ENCODE measurements at places on chromosomes 3 and 15.
A peak's percentile ranks its signal among the peaks of the same experiment; 100 is the strongest.

GRCh38 chr15:72312605-72313447 is 7.1 kb downstream of the CELF6 start:
- no peak for DNase-seq

GRCh38 chr15:58336161-58336560 is 95.6 kb upstream of the LIPC start:
- DNase-seq = no peak

DNA sequence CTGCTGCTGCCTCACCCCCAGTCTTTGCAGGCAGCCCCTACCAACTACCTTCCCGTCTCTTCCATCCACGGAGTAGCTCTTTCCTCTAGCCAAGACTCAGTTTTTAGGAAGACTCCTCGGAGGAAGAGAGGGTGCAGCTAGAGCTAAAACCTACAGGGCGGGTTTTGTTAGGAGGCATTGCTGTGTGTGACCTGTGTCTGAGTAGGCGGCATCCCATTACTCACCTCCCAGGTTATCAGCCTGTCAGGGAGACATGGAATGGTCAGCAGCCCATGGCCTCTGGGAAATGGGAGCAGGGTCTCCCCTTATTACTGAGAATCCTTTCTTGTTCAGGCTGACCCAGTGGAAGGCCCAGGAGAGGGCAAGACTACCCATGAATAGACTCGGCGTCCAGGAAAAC is 43.8 kb upstream of the FGD5 start:
- no peak for DNase-seq

DNA sequence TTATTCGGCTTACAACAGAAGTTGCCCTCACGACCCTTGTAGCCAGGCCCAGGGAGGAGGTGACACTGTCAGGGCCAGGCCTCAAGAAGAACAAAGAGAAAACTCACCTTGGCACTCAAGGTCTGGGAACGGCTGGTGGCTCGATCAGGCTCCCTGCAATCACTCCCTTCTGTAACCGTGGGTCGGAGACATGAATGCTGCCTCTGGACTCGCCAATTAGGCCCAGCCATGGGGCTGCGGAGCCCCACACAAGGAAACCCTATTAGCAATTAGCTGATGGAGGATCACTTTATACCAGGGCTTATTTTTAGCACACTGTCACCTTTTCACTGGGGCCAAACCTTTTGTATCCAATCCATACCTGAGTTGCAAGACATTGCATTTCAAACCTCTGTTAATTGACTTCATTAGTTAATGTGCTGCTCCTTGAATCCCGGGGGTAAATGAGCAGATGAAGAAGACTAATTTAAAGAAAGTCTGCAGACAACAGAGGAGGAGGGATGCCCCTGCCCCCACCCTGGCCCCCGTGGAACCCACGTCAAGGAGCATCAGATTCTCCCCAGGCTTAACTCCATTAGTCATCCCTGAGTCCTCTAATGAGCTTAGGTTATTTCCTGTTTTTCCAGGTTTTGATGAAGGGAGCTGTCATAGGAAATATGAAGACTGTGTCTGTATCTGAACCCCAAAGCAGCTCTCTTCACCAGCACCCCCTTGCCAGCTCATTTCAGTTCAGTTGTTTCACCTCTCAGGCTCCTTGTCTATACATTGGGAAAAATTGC is 255.3 kb downstream of the RORA start:
- no peak for DNase-seq

DNA sequence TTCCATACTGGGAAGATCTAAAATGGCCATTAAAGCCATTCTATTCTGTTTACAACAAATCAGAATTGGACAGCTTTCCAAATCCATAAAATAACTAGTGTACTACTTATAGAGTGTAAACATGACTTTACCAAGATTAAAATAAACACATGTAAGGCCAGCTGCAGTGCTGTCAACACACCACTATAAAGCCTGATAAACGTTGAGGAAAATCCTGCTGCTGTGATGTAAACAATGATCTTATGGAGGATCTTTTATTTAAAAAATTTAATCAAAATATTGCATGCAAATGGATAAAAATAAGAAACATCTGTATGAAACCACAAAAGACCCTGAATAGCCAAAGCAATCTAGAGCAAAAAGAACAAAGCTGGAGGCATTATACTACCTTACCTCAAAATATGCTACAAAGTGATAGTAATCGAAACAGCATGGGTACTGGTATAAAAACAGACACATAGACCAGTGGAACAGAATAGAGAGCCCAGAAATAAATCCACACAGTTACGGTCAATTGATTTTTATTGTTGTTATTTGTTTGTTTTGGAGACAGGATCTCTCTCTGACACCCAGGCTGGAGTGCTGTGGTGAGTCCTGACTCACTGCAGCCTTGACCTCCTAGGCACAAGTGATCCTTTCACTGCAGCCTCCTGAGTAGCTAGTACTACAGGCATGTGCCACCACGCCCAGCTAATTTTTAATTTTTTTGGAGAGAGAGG is 428.8 kb upstream of the C2CD4B start:
- DNase-seq = no peak

DNA sequence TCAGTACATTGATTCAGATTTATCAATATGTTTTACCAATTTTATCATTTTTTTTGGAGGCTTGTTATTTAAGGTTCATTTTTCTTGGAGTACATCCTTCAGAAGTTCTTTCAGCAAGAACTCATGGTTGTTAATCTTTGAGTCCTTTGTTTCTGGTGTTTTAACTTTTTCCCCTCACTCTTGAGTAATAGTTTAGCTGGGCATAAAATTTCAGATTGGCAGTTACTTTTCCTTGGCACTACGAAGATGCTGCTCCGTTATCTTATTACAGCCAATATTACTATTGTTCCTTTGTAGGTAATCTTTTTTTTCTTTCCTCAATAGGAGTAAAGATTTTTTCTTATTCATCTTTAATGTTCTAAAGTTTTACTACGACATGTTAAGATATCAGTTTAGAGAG is 9.8 kb downstream of the LRRC58 start:
- DNase-seq = no peak

DNA sequence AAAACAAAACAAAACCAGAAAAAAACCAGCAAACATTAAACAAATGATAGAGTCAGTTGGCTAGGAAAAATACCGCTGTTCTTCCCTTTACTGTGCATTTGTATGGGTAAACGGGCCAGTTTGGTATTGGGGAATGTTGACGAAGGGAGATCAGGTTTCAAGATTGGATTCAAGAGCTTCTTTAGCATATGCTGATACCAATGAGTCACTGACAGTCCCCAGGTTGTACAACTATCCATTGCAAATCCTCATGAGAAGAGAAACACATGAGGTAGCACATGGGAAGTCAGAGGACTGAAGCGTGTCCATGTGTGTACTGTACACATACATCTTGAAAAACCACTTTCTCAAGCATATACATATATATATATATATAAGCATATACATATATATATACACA is 25.6 kb downstream of the TIGIT start:
- DNase-seq = no peak

- no peak for DNase-seq
Observed at GRCh38 chr3:191383124-191383523, 52.8 kb upstream of the UTS2B start.

DNA sequence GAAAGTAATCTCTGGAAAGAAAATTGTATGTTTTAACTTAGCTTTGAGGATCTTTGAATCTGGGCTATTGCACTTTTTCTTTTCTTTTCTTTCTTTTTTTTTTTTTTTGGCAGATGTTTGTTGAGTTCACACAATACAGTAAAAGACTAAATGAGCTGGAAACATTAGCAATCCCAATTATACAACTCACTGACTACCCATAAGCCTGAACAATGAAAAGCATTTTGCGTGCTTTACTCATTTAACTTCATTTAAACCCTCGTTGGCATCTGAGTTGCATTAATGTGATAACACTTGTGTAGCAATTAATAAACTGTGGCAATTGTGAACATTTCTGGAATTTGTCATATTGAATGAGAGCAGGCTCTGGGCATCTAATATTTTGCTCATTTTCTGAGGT is 269.4 kb upstream of the RBMS3 start:
- no peak for DNase-seq

DNA sequence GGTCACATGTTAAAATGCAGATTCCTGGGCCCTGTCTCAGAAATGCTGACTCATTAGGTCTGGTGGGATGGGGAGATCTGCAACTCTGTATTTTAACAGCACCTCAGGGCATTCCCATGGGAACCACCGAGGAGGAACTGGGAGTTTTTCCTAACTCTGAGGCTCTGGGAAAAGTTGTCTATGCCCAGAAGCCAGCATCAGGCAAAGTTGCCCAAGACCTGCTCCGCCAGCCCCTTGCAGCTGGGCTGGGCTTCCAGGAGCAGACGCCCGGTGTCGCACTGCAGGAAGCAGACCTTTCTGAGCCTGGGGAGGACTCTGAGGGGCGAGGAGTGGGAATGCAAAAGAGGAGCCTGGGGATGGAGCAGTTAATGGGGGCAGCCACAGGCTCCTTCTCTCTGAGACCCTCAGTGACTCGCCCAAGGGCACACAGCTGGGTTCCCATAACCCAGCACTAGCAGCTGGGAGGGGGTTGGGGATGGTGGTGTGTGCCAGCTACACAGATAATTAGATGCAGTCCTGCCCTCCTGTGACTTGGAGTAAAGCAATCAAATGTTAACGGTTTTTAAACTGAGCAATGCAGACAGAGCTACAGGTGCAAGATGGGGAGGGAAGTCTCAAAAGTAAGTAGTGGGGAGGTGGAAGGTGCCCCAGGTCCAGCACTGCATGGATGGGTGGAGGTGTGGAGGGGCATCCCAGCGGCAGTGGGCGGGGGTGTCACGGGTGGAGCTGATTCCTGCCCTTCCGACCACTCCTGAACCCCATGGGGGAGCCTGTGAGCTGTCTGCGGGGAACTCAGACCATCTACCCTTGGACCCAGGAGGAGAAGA is 100.4 kb downstream of the LSM3 start:
- DNase-seq = no peak

DNA sequence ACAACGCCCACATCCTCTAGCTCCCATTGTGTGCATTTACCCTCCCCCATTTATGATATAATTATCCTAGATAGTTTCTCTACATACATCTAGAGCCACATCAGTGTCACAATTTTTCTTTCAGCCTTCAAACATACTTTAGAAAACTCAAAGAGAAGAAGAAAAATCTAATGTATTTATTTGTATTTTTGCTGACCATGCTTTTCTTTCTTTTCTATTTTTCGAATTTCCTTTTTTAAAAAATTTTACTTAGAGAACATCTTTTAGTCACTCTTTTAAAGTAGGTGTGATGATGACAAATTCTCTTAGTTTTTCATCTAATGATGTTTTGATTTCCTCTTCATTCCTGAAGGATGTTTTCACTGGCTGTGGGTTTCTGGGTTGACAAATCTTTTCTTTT is 117.0 kb upstream of the CHL1 start:
- no peak for DNase-seq

- DNase-seq = no peak
Observed at GRCh38 chr3:8853081-8853480, 83.7 kb upstream of the OXTR start.

DNA sequence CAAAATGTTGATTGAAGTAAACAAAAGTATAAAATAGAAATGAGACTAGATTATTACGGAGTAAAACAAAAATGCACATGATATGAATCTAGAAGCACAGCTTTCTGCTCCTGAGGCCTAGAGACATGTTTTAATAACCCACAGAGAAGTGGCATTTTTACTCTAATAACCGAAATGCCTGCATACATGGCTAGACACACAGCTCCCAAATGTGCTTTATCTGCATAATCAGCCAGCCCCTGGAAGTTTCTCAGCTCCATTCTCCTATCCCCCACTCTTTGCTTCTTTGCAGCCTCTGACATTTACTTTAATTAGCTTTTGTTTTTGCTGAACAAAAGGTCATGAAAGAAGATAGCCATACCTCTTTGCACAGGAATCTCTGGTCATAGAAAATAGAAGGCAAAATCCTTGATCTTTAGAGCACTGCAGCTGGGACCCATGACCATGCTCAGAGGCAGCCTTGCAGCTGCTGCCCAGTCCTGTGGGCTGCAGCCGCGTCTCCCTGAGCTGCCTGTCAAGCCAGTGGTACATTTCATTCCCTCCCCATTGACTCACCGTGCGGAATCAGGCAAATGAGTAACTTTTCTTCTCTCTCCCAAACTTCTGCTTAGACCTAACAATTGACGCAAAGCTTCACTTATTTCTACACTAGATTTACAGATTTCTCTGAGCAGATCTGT is at the start of gene VEPH1:
Gene VEPH1, minus strand, starts transcription at position 501 of the 680 bp plus-strand sequence. CDS start 8,067 bp downstream, outside the sequence.
- DNase-seq = no peak

- peak; percentile 52 for DNase-seq
Observed at GRCh38 chr3:188152660-188153436, 1.1 kb upstream of the LPP start.

DNA sequence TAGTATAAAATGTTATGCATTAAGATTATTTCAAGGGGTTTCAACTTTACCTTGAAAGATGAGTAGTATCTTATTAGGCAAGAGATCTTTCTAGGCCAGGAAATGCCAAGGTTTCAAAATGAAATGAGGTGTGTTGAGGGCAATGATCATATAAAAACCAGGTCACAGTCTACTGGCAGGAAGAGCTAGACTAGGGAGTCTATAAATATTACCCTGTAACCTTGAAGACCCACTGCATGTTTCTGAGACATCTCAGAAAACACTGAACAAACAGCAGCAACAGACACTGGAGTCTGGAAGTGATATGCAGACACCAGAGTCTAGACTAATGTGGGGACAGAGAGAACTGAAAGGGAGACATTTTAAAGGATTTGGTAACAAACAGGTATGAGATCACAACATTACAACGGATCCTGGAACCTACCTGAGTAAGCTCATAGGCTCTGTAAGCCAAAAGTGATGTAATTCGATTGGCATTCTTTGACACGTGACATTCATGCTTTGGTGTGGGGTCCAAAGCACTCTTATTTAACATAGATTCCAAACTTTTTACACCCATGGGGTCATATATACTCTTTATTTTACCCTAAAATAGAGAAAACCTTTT is 15.0 kb downstream of the TASOR start:
- no peak for DNase-seq

GRCh38 chr3:24428481-24428880 is 66.2 kb downstream of the THRB start:
- no peak for DNase-seq

DNA sequence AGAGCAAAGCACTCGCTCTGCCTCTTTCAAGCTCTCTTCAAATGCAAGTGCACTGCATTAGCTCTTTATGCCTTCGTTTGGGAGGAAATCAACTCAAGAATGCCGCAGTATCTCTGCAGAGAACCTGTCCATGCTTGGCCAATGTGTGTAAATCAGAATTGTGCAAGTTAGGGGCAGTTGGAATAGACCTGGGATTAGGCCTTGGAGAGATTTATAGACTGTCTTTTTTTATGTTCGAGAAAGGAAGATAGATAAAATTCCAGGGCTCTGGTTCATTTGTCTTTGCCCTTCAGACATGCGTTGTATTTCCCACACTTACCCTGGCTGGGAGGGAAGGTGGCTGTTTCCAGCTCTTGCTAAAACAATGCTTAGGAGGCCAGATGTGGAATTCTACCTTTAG is 163.7 kb downstream of the MOBP start:
- no peak for DNase-seq

DNA sequence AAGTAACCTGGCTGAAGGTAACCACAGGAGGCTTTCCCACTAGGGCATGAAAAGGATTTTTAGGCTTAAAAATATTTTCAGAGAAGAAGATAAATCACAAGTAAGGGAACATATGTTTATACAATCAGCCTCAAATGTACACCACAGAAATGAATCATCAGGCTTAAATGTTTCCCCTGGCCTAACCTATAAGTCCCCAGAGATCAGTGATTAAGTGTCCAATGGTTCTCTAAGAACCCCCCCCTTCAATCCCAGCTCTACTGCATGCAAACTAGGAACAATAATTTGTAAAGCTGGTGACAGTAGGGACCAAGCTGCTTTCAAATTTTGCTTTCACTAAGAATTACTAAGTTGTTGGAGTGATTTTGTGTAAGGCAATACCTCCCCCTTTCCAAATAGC is 431.6 kb upstream of the LMCD1 start:
- no peak for DNase-seq

Measured in hindlimb muscle (tissue), 1 donor.